M059J (cell line): ENCODE measurements at places on chromosomes 5 and 9. TPM values are rescaled to one million over a fixed set of nuclear protein-coding genes. Genes with fewer than 3 reads are reported as not detected.

- DNase-seq, result no peak
Observed at GRCh38 chr5:116084287-116084691, 536 bp upstream of the COMMD10 start.

DNA sequence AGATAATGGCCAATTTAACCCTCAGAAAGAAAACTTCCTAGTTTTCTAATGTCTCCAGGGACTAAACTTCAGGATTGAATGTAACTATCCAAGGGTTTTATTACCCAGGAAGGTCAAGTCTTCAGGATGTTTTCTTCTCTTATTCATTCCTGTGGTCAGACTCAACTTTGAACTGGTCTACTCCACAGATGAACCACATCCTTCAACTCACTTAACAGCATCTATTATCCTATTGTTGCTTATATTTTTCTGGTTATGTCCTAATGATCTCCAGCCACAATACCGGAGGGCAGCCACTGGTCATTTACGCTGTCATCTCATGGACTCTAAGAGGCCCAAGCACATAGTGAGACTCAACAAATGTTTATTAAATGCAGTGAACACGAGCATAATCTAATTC, 47.2 kb upstream of the LIFR start:
- peak; percentile 93 for DNase-seq

DNA sequence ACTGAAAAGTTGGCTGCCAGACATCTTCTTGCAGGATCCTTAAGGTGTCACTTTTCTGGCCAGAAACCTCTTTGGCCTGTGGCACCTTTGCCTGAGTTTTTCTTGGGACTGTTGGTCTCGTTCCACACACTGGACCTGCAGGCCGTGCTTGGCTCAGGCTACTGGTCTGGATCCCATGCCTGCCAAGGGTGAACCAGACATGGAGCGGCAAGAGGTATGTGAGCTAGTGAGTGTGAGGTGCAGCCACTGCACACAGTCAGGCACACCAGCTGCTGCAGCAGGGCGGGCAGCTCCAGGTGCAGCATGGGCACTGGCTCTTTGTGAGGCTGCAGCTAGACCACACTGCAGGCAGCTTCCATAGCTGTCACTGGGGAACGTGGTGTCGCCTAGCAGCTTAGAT, 47.9 kb downstream of the NDUFAF2 start:
- DNase-seq, result no peak

DNA sequence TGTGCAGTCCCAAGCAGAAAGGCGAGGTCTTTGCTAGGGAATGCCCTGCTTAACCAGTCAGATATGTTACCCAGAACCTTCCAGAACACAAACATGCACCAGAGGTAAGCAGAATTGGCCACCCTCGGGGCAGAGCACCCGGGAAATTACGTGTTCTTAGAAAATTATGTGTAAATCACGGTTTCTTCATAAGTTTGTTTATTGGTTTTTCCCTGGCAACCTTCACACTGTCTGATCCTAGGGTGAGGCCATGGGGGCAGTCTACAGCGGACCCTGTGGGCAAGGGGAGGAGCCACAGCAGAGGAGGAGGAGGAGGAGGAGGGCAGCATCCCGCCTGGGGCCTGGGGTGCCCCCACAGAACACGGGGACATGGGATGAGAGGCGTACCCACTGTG, 31.4 kb downstream of the RXRA start:
- DNase-seq, result no peak

GRCh38 chr9:135332516-135332915, 147.1 kb upstream of the PPP1R26 start:
- DNase-seq, result no peak

DNA sequence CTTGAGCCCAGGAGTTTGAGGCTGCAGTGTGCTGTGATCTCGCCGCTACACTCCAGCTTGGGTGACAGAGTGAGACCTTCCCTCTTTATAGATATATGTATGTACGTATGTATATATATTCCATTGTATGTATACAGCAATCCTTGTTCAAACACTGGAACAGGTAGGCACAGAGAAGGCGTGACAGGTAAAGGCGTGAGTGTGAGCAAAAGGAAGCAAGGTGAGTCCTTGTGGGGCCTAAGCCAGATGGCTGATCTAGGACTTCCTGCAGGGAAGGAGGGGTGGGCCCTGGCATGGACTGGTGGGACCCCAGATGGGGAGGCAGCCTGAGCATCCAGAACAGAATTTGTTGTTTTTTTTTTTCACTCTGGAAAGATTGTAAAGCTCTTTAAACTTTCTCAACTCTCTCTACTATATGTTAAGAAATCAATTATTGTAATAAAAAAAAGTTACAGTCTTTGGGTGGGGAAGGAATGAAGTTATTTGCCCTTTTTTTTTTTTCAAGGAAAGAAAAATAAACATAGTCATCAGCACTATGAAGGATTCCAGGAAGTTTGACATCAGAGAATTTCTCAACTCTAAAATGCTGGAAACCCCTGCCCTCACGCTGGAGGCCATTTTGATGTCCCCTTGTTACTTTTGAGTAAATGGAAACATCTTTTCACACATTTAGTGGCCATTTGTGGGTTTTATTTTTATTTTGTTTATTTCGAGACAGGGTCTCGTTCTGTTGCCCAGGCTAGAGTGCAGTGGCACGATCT, 38.9 kb upstream of the STXBP1 start:
- DNase-seq, result peak; percentile 80

DNA sequence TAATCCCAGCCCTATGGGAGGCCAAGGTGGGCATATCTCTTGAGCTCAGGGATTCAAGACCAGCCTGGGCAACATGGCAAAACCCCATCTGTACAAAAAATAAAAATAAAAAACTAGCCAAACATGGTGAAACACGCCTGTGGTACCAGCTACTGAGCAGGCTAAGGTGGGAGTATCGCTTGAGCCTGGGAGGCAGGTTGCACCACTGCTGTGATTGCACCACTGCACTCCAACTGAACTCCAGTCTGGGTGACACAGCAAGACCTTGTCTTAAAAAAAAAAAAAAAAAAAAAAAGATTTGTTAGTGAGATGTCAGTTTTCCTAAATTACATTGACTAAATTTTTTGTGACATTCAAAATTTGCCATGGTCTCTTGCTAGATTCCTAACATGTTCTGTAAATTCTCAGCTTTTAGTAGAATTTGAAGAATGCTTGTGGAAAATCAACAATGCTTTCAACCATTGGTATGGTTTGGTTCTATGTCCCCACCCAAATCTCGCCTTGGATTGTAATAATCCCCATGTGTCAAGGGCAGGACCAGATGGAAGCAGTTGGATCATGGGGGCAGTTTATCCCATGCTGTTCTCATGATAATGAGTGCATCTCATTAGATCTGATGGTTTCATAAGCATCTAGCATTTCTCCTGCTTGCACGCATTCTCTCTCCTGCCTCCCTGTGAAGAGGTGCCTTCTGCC, 236.1 kb downstream of the ARRDC3 start:
- DNase-seq, result no peak

DNA sequence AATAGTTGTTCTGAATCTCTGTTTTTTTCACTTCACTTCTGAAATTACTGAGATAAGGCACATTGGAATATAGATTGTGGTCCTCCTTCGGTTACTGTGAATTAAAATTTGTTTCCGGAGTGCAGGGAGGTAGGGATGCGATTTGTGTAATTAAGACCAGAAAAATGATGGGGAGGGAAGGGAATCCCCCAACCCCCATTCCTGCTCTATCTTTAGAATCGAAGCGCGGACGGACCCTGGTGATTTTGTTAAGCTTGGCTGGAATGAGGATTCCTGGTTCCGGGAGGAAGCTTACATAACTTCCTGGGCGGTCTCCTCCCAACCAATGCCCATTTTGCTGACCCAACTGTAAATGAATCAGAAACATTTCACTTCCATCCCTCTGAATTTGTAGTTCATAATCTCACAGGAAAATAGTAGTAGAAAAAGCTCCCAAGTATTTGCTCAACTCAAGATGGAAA, 220.1 kb upstream of the MSX2 start:
- DNase-seq, result peak; percentile 33

- DNase-seq, result peak; percentile 46
Observed at GRCh38 chr9:31542384-31543055, 841.9 kb upstream of the ACO1 start.

GRCh38 chr9:113535756-113536155, 72.2 kb downstream of the RGS3 start:
- DNase-seq, result no peak

DNA sequence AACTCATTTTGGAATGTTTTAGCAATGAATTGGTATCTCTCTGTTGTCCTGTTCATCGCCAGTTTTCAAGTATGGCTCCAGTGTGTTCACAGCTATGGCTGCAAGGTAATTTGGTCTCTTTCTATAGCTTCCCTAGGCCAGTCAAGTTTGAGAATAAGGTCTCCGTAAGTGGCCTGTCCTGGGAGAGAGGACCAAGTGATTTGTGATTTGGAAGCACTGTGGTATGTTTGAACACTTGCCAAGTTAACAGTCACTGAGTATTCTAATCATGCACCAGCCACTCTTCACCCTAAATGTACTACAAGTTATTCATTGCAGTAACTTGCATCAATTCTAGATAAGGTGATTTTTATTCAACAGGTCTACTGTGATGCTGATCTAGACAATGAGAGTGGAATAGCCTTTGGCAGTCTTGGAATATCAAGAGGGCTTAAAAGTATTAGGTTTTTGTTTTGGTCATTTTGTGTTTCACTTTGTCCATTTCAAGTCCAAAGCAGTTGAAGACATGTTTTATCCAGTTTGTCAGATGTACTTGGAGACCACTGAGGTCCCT, 41.1 kb downstream of the G3BP1 start:
- DNase-seq, result peak; percentile 37

DNA sequence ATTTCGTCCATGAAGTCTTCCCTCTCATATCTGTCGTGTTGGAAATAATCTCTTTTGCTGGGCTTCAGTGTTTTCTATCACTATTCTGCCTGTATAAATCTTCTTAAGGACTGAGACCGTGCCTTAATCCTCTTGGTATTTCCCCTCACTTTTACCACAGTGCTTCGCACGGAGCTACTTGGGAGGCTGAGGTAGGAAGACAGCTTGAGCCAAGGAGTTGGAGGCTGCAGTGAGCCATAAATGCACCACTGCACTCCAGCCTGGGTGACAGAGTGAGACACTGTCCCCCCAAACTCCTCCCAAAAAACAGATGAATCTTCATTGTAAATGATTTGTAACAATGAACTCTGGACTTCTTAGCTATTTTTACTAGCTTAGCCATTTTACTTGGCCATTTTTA, 57.8 kb downstream of the PHAX start:
- no peak for DNase-seq

- no peak for DNase-seq
Observed at GRCh38 chr5:140227046-140227445, 52.1 kb downstream of the CYSTM1 start.

- DNase-seq, result peak; percentile 95
Observed at GRCh38 chr5:14011089-14012020, 66.9 kb upstream of the DNAH5 start.

GRCh38 chr5:111299831-111300432, 75.7 kb downstream of the CAMK4 start:
- no peak for DNase-seq

GRCh38 chr9:113957821-113958341, 81.8 kb downstream of the ZNF618 start:
- peak; percentile 97 for DNase-seq

GRCh38 chr5:89850513-89850865, 559.1 kb downstream of the CETN3 start:
- DNase-seq, result no peak

DNA sequence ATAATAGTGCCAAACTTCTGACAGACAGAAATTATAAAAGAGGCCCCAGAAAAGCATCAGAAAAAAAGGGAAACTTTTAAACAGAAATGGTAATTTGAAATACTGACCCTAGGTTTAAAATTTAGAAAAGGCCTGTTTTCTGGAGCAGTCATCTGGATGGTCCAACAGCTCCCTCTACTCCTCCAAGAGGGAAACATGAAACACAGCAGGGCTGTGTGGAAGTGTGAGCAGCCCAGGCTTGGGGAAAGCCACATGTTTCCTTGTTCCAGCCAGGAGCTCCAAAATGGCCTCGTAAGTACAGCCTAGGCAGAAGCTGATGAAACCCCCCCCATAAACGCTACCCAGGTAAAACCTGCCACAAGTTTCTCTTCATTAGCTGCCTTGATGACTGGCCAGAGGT, 499.3 kb upstream of the ADAMTS16 start:
- DNase-seq, result peak; percentile 61

GRCh38 chr5:154521756-154522155, 43.7 kb upstream of the HAND1 start:
- no peak for DNase-seq

- no peak for DNase-seq
Observed at GRCh38 chr5:81726297-81726696, 24.6 kb downstream of the SSBP2 start.

DNA sequence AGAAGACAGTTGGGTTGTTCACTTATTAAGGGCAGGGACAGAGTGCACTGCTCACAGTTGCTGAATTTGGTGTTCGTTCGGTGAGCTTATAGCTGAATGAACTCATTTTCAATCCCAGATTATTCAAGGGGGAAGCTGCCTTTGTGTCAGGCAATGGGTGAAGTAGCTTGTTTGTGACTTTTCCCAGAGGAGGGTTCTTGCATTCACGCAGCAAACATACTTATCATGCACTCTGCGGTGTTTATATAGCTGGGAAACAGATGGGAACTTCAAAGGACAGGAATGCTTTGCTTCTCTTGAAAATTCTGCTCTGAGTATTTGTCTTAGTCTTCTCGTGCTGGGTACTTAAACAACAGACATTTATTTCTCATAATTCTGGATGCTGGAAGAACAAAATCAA, 64.7 kb upstream of the ABCA1 start:
- DNase-seq, result no peak

GRCh38 chr9:2623288-2624050, 1.9 kb downstream of the VLDLR start:
- peak; percentile 5 for DNase-seq

DNA sequence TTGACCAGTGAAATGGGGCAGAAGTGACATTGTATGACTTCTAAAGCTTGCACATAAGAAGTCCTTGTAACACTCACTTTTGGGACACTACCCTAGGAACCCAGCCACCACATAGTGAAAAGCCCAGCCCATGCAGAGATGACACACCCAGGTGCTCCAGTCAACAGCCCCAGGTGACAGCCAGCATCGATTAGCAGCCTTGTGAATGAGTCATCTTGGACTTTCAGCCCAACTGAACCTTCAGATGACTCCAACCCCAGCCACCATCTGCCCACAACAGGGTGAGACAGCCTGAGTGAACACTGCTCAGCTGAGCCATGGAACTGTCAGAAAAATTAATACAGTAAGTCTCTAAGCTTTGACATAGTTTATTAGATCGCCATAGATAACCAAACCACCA, 458.6 kb downstream of the ZSWIM6 start:
- peak; percentile 18 for DNase-seq

DNA sequence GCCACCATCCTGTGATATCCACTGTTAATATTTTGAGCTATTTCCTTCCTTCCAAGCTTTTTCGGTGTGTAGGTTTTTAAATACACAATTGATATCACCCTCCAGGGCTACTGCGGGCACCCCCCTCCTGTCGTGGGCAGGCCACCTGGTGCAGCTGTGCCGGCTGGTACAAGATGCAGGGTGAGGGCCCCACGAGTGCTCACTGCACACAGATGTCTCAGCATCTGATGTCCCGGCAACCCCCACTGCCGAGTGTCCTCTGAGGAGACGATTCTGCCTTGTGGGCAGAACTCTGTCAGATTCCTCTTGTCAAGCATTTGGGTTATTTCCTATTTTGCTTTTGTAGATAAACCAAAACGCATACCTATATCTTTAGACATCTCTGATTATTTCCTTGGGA, 25.1 kb downstream of the CACNA1B start:
- no peak for DNase-seq

Gene OR1L4
- total RNA-seq, result not detected in 2 replicates

Gene SLC34A3
- total RNA-seq, result 0.10 TPM in 1 of 2 replicates, not detected in the other

Gene NR6A1
- total RNA-seq, result 1.4 and 2.4 TPM in 2 replicates

Gene RABL6
- 55.9 and 75.4 TPM in 2 replicates for total RNA-seq

Gene SLC25A2
- 0.05 TPM in 1 of 2 replicates, not detected in the other for total RNA-seq

Gene FSD1L
- 1.1 and 2.3 TPM in 2 replicates for total RNA-seq

Gene ADRA1B
- 1.4 and 1.8 TPM in 2 replicates for total RNA-seq

Gene FST
- 0.99 and 6.8 TPM in 2 replicates for total RNA-seq

Gene ADGRV1
- total RNA-seq, result 0.12 and 0.47 TPM in 2 replicates
